NCI-H2081 (cell line): ENCODE measurements at places on chromosomes 4 and X.

- DNase-seq: no peak
Measured at GRCh38 chr4:139689093-139689722, 23.6 kb downstream of the MGST2 start.

GRCh38 chr4:102606846-102607450, 105.8 kb downstream of the NFKB1 start:
- no peak for DNase-seq

DNA sequence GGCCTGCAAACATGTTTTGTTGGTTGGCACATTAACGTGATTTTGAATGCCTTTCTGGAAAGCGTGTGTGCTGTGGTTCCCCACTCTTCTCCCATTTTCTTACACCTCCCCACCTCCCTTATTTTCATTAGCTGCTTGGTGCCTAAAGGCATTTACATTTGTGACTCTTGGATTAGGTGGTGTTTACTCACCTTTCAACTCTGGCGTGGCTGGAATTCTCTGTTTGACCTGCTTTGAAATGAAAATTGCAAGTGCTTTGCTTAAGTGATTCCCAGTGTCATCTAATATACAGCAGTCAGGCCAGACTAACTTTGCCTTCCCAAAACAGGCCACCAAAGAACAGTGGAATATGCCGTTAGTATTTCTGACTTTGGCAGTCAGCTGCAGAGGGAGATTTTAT, 80.5 kb downstream of the NHSL2 start:
- DNase-seq: no peak

- peak; percentile 68 for DNase-seq
Measured at GRCh38 chrX:74550295-74550802, 64.1 kb downstream of the RLIM start.

GRCh38 chr4:40418430-40419230, 83.5 kb downstream of the CHRNA9 start:
- DNase-seq: no peak

DNA sequence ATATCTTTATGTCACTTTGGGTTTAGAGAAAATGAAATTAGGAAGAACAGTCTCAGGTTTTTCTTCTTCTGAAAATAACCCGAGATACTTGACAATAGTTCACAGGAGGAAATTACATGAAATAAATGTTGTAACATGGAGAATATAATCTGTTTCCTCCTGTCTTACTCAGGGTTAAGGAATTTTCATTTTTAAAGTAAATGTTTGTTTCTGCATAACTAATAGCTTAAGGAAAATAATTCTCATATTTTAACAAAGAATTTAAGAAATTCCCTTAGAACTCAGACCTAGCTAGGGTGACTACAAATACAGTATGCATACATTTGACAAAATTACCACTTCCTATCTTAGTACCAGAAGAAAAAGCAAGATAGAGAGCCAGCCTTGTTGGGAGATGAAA, 17.2 kb upstream of the SPRY1 start:
- no peak for DNase-seq

GRCh38 chr4:148926276-148927260, 484.4 kb upstream of the NR3C2 start:
- DNase-seq: no peak

- DNase-seq: no peak
Measured at GRCh38 chr4:26032630-26033317, 118.8 kb downstream of the SMIM20 start.

DNA sequence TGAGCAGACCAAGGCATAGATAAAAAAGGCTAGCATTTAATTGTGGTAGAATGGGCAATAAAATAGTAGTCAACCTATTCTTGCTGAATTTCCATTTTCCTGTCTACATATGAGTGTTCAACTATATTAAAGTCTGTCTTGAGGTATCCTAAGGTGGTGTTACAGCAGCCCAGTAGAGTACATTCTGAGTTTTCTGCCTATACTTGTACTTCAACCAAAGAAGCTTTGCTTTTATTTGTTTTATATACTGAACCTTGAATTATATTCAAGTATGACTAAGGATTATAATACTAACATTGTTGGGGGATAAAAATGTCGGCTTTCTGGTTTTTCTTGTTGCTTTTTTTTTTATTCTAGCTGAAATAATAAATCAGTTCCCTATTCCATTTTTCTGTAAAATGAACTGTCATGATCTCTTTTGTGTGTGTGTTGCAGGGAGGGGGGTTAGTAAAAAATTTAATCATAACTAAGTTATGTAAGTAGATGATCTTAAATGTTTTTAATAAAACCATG, 106.7 kb downstream of the PDLIM5 start:
- no peak for DNase-seq

DNA sequence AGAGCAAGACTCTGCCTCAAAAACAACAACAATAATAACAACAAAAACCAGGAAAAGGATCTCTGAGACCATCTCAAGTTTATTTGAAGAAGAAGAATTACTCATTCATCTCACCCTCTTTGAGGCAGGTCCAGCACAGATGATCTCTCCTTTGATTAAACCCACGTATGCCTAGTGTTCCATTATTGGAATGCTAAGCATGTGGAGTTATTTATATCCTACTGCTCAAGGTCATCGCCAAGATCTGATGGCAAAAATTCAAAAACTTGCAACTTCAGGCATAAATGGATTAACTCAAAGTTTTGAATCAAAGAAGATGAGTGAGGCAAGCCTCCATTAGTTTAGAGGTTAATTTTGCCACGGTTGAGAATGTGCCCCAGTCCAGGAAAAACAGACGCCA, 184.2 kb downstream of the DHRSX start:
- no peak for DNase-seq

DNA sequence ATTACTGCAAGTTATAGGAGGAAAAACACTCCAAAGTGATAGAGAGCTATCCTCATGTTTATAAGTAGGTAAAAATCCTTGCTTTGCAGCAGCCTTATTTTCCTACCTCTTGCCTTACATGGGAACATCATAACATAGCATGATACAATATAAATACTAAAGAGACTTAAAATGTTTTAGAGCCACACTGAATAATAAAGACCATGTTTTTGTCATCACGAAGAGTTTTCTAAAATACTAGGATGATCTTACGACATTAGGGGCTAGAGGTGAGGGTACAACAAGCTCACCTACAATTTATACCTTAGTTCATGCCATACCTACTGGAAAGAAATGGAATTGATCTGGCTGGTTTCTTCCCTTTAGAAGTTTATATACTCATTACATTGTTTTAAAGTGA, 184.8 kb downstream of the FBXW7 start:
- no peak for DNase-seq

DNA sequence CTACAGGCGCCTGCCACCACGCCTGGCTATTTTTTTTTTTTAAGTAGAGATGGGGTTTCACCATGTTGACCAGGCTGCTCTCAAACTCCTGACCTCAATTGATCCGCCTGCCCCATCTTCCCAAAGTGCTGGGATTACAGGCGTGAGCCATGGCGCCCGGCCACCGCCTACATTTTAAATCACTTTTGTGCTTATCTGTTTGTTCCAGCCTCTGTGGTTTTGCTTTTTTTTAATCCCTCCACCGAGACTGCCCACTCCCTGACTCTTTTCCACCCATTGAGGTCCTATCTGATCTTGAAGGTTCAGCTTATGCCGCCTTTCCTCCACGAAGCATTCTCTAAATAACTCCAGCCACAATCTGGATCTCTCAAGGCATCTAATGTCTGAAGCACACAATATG, 73.5 kb downstream of the CHRDL1 start:
- no peak for DNase-seq

DNA sequence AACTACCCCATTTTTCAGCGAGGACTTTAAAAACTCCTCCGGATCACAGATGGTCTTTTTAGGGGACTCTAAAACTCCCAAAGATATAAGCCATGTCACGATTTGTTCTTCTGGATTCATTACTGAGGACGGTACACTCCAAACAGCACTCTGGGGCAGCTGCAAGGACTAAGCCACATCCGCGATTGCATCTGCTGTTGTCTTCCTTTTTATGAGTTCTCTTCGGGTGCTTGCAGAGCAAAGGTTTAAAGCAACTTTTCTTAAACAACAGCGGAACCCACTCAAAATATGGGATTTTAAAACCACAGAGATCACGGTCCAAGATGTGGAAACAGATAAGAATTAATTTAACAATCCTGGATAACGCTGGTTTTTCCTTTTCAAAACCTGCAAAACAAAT, at the start of gene ARHGEF6:
ARHGEF6 (minus strand) TSS at position 170 of the 400 bp plus-strand sequence; CDS start at position 120, 50 bp downstream.
- DNase-seq: no peak

GRCh38 chr4:19850909-19851308, 400.8 kb upstream of the SLIT2 start:
- no peak for DNase-seq

GRCh38 chrX:109299091-109299490, 182.8 kb downstream of the GUCY2F start:
- no peak for DNase-seq

DNA sequence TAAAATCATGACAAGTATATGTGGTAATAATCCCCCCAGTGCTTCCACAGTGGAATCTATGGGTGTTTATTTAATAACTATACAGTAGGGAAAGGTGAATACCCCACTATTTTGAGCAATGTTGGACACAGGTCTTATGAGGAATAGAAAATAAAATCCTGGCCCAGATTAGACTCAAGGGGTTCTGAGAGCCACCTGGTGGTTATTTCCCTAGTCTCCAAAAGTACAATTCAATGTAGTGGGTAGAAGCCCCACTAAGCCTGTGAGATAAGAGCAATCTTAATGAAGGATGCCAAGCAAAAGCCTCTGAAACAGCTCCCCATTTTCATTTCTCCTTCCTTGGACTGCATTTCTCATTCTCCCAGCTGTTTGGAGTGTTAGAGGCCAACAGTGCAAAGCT, 328.2 kb upstream of the NR3C2 start:
- DNase-seq: no peak

GRCh38 chrX:40325161-40325560, 227.4 kb upstream of the BCOR start:
- DNase-seq: no peak

- peak; percentile 19 for DNase-seq
Measured at GRCh38 chrX:119008110-119008744, 33.8 kb downstream of the LONRF3 start.

GRCh38 chr4:138866314-138866713, 149.3 kb upstream of the NOCT start:
- no peak for DNase-seq

DNA sequence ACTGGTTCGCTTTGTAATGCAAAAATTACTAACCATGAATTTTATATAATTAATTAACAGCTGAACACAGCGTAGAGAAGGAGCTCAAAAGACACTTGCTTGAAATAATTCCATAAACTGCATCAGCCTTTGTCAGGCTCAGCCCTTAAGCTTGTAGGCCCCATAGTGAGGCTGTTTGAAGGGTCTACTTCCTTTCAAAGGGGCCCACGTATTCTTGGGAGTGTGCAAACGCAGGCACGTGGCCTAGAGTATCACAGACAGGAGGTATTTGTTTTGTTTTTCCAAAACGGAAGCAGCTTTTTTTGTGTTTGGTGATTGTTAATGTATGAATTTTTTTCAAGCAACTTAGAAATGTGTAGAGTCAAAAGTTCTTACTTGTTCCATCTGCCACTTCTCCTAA, 25.6 kb upstream of the EGF start:
- no peak for DNase-seq

DNA sequence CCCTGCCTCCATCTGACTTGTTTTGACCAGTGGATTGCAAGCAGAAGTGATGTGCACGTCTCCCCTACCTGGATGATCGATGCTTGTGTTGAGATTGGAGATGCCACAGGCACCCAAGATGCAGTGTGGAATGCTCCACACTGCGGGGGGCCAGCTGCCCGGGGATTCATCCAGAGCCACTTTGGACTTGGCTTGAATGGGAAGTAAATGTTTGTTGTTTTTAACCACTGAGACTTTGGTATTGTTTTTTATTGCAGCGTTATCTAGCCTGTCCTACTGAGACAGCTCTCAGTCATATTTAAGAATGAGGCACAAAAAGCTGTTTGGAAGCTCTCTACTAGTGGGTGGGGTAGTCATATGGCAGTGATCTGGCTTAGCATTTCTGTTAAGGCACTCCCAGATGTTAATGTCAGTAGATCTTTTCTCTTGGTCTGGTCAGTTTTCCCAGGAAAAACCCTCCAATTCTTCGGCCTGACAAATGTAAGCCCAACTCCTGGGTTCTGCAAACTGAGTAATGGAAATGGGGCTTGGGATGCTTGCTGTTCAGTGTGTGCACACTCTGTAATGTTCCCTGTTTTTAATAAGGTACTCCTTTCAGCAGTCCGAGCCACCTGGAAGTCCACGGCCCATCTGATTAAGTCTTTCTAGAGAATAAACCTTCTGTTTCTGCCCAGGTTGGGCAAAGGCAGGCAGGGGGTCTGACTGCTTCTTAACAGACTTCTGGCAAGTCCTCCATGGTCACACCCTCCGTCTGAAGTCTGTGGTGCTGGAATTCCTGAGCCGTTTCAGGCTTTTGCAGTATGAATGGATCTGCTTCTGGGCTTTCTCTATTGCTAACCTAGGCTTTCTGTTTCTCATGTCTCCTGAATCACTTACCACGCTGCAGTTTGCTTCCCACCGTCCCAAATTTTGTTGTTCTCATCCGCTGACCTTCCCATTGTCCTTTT, 74.8 kb downstream of the WWC2 start:
- DNase-seq: no peak

- no peak for DNase-seq
Measured at GRCh38 chr4:130403221-130403620, 1307.3 kb downstream of the C4orf33 start.

DNA sequence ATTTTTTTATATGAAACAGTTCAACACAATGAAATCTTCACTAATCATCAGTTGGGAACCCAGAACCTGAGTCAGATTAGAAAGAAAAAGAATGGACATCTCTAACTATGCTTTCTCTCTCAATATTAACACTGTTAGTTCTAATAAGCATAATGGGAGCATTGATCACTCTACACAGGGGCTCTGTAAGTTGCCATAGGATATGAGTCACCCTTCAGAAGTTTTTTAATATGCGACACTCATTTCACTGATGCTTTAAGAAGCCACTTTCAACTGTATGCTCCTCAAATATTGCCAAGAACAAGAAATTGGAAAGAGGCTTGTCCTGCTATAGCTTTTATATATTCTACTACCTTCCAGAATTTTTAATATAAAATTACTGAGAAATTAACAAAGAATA, 187.0 kb downstream of the AASDH start:
- DNase-seq: no peak

GRCh38 chr4:183727482-183727881, 68.4 kb downstream of the TRAPPC11 start:
- DNase-seq: no peak

DNA sequence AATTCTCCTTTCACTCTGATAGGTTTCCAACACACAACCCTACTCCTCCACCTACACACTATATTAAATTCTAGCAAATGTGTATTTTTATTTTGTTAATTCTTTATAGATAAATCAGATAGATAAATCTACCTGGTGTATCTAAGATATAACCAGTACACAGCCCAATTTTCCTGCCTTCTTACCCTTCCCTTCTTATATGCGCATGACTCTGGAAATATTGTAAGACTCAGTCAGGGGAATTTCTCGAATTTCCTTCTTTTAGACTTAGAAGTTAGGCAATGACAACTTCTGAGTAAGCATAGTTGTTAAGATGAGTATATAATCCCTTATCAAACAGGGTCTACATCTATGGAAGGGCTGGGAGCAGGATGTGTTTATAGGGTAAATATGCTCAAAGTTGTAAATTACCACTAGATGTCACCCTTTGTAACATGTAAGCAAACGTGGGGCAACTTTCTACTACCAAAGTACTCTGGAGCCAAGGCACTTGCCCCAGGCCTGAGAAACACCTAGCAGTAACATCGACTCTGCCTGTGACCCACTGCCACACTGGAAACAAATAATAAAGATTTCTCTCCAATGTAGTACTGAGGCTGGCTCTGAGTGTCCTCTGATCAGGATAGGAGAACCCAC, 444.7 kb downstream of the IQCM start:
- DNase-seq: peak; percentile 34

GRCh38 chr4:157576671-157577217, 356.2 kb downstream of the GRIA2 start:
- peak; percentile 9 for DNase-seq

- DNase-seq: no peak
Measured at GRCh38 chr4:3401436-3402171, 40.2 kb upstream of the HGFAC start.
